Kidney glomerular epithelial cell (primary cell): ENCODE measurements at places on chromosomes 3 and 15.

DNA sequence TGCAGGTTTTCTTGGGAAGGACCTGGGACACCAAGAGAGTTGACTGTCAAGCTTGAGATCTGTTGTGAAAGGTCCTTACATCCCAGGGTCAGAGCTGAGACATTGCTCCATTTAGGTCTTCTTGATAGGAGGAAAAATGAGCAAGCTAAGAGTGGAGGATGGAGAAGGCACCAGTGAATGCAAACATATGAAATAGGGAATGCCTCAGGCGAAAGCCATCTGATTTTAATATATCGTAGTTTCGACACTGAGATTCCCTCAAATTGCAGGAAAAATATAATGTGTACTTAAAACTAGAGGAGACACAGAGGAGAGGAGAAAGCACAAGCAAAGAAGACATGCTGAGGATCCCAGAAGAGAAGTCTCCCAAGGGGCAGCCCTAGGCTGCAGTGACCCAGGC lies 85.5 kb downstream of the TM4SF4 start:
- no peak for DNase-seq

- DNase-seq: no peak
Observed at GRCh38 chr3:106124818-106125217, 256.0 kb upstream of the CBLB start.

DNA sequence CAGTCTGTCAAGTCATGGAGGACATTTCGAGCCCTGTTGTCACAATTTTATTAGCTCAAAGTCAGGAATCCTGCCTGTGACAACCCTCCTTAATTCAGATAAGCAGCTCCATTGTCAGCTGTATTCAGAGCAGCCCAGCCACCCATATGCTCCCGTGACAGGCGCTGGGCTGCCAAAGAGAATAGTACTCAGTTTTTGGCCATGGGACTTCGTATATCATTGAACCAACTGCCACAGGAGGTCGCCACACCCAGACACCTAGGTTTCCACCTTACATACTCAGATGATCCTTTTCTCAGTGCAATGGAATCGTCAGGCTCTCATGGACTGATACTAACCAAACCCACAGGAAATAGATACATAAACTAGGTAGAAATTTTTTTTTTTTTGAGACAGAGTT lies 100.2 kb downstream of the C3orf70 start:
- no peak for DNase-seq

DNA sequence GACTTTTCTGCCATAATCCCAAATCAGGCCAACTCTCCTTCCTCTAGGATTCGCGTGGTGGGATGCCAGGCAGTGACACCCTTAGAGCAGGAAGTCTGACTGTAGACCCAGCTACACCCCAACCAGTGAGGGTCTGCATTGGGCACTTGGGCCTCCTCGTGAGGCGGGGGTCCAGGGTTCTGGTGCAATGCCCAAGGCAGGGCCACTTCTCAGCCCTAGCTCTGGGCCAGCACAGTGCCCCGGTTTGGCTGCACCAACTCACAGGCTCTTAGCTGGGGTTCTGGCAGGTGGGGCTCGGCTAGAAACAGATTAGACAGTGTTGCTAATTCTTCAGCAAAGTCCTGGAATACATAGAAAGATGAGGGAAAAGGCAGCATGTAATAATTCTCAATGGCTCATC lies 12.7 kb downstream of the CDAN1 start:
- no peak for DNase-seq

DNA sequence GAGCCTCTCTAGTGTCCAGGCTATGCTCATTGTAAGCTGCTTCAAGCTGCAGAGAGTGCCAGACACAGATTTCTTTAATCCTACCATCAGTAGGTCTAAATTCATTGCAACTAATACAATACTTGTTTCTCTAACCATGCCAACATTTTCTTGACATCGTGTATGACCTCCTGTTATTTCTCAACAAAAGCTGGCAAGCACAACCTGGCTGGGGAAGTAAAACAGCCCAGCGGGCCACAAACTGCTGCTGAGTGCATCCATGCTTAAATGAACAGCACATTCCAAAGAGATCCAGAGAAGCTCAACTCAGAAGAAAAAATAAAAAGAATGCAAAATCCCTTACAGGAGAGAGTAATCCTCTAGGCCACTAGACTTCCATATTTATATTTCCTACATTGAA lies 36.5 kb downstream of the GMNC start:
- DNase-seq: peak; percentile 58

GRCh38 chr15:88256279-88257230 lies at the start of gene NTRK3:
Gene NTRK3 (minus strand): TSS chr15:88256739. CDS start chr15:88256153, 586 bp downstream.
- peak; percentile 4 for DNase-seq

DNA sequence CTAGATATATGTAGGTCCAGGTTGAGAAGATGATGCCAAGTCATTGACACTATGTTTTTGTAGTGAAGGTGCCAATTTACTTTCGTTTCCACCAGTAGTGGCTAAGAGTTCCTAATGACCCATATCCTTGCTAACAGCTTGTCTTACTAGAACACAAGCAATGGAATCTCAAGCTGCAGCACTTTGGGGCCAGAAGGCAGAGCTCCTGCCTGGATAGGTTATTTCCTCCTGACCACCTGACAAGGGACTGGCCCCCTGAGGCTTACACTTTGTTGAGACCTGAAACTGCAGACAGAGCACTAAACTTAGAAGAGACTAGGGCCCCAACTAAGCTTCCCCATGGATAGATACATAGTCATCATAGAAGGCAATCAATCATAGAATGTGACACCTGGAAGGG lies 11.7 kb downstream of the ONECUT1 start:
- DNase-seq: no peak

DNA sequence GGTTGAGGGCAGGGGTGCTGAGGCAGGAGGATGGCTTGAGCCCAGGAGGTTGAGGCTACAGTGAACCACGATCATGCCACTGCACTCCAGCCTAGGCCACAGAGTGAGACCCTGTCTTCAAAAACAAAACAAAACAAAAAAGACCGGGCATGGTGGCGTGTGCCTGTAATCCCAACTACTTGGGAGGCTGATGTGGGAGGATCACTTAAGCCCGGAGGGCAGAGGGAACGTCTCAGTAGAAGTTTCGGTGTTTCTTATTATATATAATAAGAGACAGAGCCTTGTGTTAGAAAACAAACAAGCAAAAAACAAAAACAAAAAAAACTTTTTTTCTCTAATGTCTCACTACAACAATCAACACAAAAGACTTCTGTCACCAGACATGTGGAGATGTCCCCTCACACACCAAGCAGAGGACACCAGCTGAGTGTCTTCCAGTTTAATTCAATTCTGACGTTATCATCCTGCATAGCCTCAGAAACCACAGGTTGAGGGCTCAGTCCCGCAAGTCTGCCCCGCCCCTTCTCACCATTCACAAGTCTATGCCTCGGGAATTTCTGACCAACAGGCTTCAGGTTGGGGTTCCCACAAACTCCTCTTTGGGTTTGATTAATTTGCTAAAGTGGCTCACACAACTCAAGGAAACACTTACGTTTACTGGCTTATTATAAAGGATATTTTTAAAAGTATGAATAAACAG lies 24.0 kb upstream of the EIF4A2 start:
- no peak for DNase-seq
